ENCODE measurements at places on chromosomes 3 and 15.

DNA sequence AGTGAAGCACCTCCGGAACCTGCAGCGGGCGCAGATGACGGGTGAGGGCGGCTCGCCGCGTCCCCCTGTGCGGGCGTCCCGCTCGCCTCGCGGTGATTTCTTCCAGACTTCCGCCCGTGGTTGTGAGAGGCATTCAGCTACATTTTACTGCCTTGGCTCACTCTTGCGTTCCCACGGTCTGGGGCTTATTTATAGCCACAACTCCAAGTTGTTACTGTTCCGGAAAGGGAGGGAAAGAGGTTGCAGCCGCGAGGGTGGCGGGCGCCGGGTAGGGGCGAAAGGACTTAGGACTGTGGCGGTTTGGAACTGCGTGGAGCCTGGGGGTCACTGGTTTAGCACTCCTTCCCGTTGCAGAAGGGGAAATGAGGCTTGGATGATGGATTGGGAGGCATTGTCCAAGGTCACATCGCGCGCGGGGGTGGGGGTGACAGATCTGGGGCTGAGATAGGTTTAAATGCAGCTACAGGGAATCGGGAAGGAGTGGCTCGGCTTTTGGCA, 1.1 kb downstream of the HES1 start:
- DNase-seq, result no peak

GRCh38 chr3:148178503-148178902, 519.2 kb upstream of the AGTR1 start:
- no peak for DNase-seq

GRCh38 chr3:162165346-162165745, 668.7 kb downstream of the OTOL1 start:
- no peak for DNase-seq

GRCh38 chr3:107346564-107346963, 30.7 kb upstream of the CCDC54 start:
- DNase-seq, result no peak

DNA sequence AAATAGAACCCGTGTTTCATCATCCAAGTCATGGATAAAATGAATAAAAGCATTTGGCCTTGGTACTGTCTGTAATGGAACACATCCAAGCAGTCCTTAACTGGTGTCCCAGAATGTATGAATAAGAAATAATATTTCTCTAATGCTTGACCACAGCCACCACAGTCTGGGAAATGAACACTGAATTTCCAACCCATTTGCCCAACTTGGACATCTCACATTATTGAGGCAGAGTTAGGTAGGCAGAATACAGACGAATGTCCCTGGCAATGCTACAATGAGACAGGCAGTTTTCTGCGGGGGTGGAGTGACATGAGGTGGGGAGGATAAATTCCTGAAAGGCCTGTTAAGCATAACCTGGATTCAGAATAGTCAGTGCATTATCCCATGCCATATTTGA, 245.7 kb downstream of the ZIC1 start:
- no peak for DNase-seq

DNA sequence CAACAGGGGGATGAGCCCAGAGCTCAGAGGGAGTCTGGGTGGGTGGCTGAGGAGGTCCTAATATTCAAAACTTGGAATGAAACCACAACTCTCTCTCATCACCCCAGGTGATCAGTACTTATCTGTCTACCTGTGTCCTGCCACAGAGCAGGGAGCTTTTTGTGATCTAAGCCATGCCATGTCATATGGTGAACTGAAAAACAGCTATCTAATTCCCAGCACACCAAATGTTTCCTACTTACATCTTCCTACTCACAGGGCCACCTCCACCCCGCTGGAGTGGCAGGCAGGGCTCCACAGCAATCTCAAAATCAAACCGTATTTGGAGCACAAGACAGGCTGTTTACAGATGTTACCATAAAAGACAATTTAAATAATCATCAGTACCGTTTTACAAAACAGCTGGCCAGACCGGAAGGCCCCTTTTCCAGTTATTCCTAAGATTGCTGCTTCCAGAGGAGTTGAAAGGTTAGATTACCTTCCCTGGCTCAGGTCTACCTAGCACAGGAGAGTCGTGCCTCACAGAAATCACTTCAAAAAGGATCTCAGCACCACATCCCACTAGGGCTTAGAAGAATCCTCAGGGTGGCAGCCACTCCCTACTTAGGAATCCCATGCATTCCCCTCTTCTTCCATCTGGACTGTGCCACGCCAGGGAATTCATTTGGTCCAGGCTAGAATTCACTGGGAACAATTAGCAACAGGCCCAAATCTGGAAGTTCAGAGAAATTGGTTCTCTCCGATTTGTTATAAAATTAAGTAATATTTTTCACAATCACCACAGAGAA, 226.6 kb upstream of the IL12A start:
- no peak for DNase-seq
